ENCODE measurements at places on chromosomes 16 and 17.

GRCh38 chr17:67992548-67993152, 3.6 kb downstream of the C17orf58 start:
- no peak for DNase-seq

- no peak for DNase-seq
These were observed 154.0 kb downstream of the LGALS9B start for GRCh38 chr17:20313306-20313705.

- peak; percentile 98 for DNase-seq
These were observed 144.7 kb upstream of the SOX9 start for GRCh38 chr17:71976011-71976649.

DNA sequence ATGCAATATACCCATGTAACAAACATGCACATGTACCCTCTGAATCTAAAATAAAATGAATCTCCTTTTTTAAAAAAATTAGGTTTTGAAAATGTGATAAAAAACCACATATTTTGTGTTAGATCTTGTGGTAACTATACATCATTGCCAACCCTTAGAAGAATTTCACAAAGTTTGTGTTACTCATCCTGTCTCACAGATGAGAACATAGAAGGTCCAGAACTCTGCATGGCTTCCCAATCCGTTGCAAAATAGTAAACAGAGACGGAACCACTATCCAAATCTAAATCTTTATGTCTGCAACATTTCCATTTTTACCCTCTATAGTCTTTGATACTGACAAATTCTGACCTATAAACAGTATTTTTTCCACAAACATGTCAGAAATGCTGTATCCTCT, 759.9 kb downstream of the KCNJ2 start:
- DNase-seq = no peak

DNA sequence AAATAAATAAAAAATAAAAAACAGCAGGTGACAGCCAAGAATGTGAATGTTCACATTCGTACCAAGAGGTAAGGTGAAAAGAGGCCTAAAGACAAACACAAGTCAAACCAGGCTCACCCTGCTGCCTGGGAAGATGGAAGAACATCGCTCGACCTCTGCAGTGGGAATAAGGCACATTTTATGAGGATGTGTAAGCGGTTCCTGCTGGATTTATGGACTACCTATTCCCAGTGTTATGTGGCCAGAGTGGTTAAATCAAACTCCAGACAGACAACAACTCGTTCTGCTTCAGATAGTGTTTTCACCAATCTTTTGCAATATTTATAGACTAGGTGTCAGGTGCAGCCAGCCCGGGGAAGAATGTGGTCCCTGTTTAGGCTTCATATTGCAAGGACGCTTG, 215.0 kb upstream of the HSBP1 start:
- DNase-seq = no peak
